ENCODE measurements at places on chromosomes 3 and 15.
A peak's percentile ranks its signal among the peaks of the same experiment; 100 is the strongest.

- no peak for DNase-seq
Measured at GRCh38 chr15:26223720-26224119, 360.6 kb upstream of the ATP10A start.

DNA sequence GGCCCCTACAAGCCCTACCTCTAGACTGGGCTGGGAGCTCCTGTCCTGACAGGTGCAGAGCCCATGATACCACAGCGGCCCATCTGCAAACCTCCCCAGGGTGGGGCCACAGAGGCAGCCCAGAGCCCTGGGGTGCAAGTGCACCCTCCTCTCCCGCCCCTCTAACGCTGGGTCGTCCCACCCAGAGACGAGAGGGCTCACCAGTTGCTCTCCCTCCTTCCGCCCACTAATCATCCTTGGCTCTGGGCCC lies 742 bp downstream of the TNK2 start:
- peak; percentile 11 for DNase-seq

DNA sequence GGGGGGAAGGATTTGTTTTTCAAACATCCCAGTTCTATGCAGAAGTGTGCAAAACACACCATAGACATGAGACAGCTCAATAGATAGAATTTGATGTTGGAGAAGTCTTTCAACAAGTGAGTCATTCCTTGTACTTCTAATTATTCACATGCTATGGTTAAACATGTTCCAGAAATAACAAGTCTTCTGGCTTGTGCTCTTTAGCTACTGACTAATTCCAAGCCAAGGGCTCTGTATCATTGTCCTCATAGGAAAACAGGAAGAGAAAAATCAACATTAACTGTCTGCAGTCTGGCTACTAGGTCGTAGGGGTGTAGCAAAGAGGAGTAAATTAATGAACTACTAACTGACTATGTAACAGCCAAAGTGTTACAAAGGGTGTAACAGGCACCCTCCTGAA lies 25.8 kb downstream of the LDHAL6B start:
- no peak for DNase-seq

GRCh38 chr3:103218793-103219192 lies 784.0 kb downstream of the ZPLD1 start:
- DNase-seq = no peak

GRCh38 chr3:81760215-81760614 lies 1.2 kb downstream of the GBE1 start:
- DNase-seq = no peak

DNA sequence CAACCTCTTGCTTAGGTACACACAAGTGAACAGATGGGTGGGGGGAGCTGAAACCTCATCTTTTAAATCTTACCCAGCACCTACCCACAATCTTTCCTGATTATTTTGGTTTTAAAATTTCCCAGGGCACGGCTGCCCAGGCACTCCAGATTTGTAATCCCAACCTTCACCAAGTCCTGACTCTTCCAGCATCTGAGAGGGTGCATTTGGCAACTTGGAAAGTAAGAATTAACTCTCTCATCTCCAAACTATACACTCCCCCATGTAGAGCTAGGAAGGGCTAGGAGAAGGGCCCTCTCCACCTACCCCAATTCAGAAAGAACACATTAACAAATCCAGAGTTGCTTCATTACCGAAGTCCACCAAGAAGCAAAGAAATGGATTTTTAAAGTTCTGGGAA lies 41.7 kb upstream of the PRICKLE2 start:
- no peak for DNase-seq

- no peak for DNase-seq
Measured at GRCh38 chr3:55075846-55076245, 148.0 kb upstream of the LRTM1 start.

DNA sequence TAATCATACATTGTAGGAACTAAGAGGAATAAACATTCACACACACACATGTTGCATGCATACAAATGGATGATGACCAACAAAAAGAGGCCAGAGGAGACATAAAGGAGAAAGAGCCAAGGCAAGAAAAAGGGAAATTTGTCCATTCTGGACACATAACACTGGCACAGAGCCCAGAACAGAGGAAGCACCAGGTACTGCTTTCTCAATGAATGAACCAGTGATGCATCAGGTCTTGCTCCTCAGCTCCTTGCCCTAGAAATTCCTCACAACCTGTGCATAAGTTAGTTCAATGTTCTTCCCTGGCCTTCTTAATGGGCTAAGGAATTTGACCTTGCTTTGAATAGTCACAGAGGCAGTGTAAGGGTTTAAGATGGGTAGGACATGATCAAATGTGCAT lies 270.3 kb downstream of the ERC2 start:
- DNase-seq = no peak

DNA sequence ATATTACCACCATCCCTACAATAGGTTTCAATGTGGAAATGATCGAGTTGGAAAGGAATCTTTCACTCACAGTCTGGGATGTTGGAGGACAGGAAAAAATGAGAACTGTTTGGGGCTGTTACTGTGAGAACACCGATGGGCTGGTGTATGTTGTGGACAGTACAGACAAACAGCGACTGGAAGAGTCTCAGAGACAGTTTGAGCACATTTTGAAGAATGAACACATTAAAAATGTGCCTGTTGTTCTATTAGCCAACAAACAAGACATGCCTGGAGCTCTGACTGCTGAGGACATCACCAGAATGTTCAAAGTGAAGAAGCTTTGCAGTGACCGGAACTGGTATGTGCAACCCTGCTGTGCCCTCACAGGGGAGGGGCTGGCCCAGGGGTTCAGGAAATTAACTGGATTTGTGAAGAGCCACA lies 510 bp downstream of the ARL14 start:
- DNase-seq = no peak

GRCh38 chr3:27610800-27611525 lies 111.2 kb downstream of the EOMES start:
- DNase-seq = no peak

- DNase-seq = no peak
Measured at GRCh38 chr3:71752831-71753700, 589 bp upstream of the GPR27 start.

DNA sequence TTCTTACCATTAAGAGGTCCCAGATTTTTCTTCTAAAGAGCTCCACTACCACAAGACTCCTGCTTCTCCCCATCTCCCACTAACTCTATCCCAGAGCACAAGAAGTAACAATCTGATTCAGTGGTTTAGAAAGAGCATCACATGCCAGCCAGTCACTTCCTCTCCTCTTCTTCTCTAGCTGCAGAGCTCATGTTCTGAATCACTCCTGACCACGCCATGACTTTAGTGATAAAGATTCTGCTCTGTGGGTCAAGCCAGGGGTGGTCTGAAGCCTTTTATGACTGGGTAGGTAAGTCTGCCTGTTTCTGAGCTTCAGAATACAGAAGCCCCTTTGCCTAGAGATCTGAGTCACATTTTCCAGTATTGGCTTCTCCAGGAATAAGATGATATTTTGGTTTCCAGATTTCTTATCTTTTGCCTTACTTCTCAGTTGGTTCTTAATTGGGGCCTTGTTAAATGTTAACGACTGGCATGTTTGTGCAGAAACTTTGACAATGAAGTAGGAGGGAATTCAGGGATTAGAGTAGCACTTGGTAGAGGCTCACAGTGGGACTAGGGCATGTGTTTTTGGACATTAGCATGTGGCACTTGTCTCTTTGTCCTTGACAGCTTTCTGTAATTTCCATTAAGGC lies 27.6 kb upstream of the ADAMTSL3 start:
- DNase-seq = no peak

- no peak for DNase-seq
Measured at GRCh38 chr3:158782283-158782989, 19.4 kb upstream of the MFSD1 start.

GRCh38 chr3:76653640-76654251 lies 386.2 kb upstream of the ROBO2 start:
- DNase-seq = no peak

- DNase-seq = no peak
Measured at GRCh38 chr3:124529826-124530571, 200.3 kb upstream of the UMPS start.

GRCh38 chr15:64685230-64685888 lies 90.0 kb downstream of the RBPMS2 start:
- DNase-seq = no peak

DNA sequence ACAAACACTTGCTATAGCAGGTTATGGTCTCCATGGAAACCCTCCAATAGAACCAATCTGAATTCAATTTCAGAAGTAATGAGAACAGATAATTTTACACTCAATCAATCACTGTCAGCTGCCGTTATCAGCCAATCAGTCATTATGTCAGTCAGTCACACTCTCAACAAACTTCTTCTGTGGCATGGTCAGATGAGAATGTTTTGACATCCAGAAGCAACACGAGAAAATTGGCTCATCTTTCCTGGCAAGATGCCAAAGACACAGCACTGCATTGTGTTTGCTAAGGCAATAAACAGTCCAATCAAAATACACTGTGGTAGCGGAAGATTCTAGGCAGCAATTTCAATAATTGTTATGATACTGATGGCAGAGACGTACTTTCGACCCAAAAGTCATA lies 190.7 kb downstream of the RORA start:
- no peak for DNase-seq

GRCh38 chr15:36160351-36160750 lies 419.1 kb upstream of the CDIN1 start:
- DNase-seq = no peak

- no peak for DNase-seq
Measured at GRCh38 chr15:39594446-39595337, 13.8 kb downstream of the THBS1 start.
